Esophagus muscularis mucosa (tissue), 4 donors: ENCODE measurements at places on chromosomes 1 and 21.

DNA sequence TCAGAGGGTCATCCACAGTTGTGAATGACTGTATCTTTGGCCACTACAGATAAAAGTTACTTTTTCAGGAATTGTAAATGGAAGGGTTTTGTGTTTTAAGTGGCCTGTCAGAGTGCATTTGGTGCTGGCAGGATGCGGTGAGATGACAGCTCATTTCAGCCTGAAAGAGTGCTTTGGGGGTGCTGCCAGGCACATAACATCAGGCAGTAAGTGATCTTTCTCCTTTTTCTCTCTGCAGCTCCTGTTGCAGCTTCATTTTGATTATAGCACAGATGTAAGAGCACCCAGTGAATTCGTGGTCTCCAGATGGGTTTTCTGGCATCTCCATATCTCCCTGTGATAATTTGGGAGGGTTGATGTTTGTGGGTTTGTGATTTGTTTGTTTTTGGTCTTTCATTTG, 14.8 kb upstream of the FAM163A start:
- no peak for DNase-seq

DNA sequence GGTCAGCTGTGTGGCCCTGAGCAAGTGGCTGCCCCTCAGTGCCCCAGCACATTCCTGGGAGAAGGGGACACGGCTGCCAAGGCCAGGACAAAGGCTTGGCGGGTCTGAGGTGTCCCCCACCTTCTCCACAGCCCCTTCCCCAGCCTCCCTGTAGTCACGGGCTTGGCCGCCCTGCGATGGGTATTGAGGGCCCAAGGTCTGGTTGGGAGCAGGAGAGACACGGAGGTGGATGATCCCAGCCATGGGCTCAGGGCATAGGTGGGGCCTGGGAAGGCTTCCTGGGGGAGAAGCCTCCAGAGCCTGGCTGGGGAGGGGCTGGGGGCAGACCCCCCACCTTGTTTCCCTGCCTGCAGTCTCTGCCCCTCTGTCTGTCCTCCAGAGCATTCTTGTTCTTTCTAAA, 27.0 kb downstream of the TTC39A start:
- DNase-seq, result no peak

DNA sequence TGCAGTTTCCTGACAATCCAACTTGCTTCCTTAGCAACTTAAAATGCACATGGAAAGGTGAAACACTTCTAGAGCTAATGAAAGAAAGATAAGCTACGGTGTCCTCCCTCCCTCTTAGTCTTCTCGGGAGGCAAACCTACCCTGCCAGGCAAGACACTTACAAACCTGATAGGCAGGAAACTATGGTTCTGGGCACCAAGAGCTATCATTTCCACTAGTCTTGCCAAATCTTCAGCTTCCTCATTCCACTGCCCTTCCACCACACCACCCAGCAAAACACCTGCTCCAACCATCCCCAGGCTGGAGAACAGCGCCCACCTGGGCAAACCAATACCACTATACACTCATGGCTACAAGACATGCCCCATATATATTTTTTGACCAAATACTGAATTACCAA, 15.2 kb downstream of the NDC1 start:
- no peak for DNase-seq

GRCh38 chr1:236535662-236536161, 11.9 kb downstream of the LGALS8 start:
- no peak for DNase-seq

- no peak for DNase-seq
These were observed 180.2 kb upstream of the RUNX1 start for GRCh38 chr21:35229290-35229689.

GRCh38 chr21:35994613-35995012, 65.7 kb downstream of the SETD4 start:
- no peak for DNase-seq

DNA sequence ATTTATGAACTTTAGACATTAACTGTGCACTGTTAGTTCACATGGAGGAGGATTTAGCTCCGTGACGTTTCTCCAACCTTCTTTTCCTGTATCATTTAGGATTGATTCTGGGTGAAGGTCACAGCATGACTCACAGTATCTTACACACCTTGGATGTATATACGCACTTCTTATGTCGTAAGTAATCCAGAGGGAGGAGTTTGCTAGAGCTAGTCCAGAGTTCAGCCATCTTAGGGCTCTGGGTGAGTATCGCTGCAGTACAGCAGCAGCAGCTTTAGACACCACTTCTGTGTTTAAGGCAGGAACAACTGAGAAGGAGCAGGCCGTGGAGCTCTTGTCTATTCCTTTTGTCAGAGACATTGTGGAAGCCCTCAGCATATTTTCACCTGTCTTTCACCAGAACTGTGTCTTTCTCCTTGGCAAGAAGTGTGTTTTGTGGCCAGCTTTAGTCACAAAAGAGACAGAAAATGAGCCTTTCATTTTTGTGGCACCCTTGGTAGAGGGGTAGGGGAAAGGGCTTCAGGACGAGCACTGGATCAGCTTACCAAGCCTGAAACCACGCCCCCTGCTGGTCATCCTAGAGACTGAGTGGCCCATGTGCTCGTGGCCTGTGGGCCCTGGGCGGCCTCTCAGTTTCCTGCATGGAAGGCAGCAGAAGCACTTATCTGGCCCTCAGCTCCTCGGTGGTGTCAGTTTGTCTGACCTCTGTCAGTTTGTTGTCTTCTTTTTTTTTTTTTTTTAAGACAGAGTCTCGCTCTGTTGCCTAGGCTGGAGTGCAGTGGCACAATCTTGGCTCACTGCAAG, 64.0 kb downstream of the ADARB1 start:
- no peak for DNase-seq
